CD4-positive, CD25-positive, alpha-beta regulatory T cell (primary cell): ENCODE measurements at places on chromosomes 11 and 22.

- DNase-seq: peak; percentile 92
Observed at GRCh38 chr11:47177229-47177845, 658 bp upstream of the ARFGAP2 start.

DNA sequence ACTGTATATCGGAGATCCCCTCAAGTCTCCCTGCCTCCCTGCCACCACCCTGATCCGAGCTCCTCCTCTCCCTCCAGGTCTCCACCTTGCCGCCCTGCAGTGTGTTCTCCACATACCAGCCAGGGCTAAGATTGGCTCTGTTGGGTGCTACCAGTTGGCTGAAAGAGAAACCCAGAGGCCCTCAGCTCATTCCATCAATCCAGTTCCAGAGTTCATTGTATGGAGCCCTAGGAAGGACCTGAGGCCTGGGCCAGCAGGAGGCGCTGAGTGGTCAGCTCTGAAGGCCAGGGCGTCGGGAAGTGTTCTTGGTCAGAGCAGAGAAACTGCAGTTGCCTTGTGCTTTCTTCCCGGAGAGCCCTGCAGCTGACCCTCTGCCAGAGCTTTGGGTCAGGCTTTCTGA lies 2.2 kb upstream of the TOP3B start:
- DNase-seq: no peak

GRCh38 chr11:114109206-114110090 lies 49.9 kb downstream of the ZBTB16 start:
- no peak for DNase-seq

DNA sequence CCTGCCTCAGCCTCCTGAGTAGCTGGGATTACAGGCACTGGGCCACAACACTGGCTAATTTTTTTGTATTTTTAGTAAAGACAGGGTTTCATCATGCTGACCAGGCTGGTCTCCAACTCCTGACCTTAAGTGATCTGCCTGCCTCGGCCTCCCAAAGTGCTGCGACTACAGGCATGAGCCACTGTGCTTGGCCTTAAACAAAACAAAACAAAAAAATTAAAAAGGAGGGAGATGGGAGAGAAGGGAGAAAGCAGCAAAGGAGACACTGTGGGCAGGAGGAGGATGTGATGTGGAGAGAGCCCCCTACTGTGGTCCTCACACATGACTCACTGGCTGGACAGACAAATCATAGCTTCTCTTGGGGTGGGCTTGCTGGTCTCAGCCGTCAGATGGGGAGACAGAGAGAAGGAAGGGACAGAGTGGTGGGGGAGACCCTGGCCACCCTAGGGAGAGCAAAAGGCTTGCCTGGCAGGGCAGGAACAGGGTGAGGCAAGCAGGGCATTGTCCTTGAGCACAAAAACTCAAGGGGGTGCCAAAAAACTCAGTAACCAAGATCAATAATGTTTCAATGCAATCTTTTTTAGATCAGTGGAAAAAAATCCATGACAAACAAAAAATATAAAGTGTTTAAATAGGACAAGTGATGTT lies 31.6 kb downstream of the TPST2 start:
- DNase-seq: no peak

DNA sequence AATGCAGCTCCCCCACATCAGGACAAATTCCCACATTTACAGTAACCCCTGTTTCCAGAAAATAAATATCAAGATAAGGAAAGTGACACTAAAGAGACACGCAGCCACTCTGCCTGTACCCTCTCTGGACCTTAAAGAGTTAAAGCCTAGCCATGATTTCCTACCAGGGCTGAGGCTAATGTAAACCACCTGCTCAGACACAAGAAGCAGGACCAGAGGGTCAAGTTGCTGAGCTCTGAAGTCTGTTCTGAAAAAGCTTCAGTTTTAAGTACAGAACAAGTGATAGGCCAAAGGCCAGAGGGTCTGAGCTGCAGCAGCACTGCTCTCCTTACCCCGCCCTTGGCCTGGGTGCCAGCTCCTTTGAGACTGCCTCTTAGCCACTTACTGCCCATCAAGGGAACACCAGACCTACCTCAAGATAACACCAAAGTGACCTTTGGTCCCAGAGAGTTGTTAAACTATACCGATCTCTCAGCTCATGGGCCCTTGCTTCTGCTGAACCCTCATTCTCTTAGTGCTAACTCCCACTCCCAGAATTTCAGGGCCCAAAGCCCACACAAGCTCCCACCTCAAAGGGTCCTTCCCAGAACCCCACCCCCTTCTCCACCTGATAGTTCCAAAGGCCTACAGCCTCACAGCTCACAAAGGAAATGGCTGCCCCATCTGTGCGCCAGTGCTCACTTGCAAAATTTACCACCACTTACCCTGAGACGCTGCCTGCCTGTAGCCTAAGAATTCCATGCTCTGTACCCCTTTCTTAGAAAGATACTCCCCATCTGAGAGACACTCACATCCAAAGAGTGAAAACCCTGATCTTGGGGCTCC lies 40.5 kb downstream of the IL18BP start:
- no peak for DNase-seq

GRCh38 chr11:61797263-61797944 lies 4.7 kb downstream of the FEN1 start:
- DNase-seq: peak; percentile 72

DNA sequence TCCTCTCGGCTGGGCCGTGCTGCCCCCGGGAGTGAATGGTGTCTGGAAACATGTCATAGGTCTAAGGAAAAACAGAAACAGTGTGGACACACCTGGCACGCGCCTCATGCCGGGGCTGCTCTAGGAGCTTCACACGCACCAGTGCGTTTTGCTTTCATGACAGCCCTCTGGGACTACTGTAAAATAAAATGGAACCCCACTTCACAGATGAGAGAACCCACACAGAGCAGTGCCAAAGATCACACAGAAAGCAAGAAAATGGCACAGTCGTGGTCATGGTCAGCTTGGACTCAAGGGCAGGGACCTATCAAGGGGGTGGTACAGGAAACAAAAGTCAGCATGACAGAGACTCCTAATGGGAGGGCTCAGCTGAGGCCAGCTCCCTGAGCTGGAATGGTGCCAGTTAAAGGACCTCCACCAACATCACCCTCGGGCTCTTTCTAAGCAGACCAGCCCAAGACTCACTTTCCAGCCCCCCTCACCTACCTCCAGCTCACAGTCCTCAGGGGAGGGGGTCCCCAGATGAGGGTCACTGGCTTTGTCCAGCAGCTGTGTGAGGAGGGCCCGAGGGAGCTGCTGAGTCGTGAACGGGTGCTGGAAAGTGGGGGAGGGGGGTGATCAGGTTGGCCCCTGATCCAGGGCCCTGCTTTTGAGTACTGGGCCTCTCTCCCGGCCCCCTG lies 3.3 kb downstream of the MAP4K2 start:
- DNase-seq: no peak

GRCh38 chr11:12067796-12068357 lies 42.5 kb upstream of the MICAL2 start:
- DNase-seq: no peak

GRCh38 chr22:36936362-36937116 lies 23.1 kb downstream of the CSF2RB start:
- DNase-seq: no peak

DNA sequence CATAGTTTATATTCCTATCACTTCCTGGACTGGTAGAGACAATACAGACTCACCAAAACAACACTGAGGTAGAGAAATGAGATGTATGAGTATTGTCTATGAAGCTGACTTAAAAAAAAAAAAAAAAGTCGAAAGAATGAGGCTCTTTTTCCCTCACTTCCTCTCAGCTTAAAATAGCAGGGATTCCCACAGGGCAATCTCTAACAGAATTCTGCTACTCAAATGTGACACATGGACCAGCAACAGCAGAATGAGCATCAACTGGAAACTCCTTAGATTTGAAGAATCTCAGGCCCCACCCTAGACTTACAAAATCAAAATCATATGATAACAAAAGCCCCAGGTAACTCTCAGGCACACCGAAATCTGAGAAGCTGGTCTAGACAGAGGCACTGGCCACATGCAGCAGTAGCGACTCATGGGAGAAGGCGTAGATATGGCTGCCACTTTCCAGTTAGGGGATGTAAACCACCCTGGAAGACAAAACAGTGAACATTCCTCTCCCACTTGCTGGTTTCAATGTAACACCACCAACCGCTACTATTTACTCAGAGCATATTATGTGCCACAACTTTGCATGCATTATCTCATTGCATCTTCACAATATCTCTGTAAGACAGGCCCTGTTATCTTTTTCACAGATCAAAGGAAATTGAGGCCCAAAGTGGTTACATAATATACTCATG lies 128.0 kb downstream of the RBFOX2 start:
- DNase-seq: no peak

DNA sequence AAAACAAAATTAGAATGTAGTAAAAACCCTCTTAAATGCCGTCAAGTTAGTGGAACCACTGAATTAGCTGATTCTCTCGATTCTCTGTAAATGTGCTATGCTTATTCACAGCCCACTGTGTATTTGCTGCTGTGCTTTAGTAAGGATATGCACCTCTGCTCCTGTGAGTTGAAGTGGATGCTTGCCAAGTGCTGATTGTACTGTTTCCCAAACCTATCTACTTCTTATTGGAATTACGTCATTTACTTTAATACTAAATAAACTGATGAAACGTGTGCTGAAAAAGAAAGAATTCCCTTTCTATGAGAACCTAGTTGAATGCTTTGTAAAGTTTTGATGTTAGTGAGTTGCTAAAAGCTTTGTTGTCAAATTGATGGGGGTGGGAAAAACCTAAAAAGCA lies 158.4 kb downstream of the LRRC4C start:
- DNase-seq: no peak

- no peak for DNase-seq
Observed at GRCh38 chr22:25775531-25775930, 33.5 kb downstream of the MYO18B start.

- DNase-seq: no peak
Observed at GRCh38 chr11:116207421-116208141, 565.2 kb downstream of the BUD13 start.
